ENCODE measurements at places on chromosomes 4 and X. TPM values are rescaled to one million over a fixed set of nuclear protein-coding genes. Genes with fewer than 3 reads are reported as not detected.

DNA sequence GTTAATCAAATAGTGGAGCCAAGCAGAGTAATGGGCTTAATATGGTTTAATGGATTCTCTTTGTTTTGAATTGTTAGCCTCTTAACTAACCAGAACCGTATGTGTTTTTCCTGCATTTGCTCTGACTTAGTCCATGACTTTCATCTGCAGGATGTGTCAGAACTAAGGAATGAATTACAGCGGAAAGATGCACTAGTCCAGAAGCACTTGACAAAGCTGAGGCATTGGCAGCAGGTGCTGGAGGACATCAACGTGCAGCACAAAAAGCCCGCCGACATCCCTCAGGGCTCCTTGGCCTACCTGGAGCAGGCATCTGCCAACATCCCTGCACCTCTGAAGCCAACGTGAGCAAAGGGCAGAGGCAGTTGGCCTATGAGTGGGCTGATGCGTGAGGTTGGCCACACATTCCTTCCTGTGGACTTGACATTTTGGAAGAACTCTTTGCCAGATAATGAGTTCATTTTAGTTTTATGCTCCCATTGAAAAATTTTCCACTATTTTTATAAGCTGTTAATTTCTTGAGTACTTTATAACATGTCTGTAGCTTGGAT, 9.1 kb downstream of the MED28 start:
- no peak for DNase-seq
- H3K27ac ChIP-seq = no peak overlapping the region
- no peaks in the 10 kb centered on the region for H3K4me1 ChIP-seq
- no peak overlapping the region for H3K4me3 ChIP-seq
- H3K36me3 ChIP-seq = peaks cover 78% of the 10 kb centered on the region
- no peaks in the 10 kb centered on the region for H3K27me3 ChIP-seq

CYBB gene
- 13.0 TPM for total RNA-seq

RTL9 gene
- total RNA-seq = 0.40 TPM

MYOZ2 gene
- total RNA-seq = not detected

DNA sequence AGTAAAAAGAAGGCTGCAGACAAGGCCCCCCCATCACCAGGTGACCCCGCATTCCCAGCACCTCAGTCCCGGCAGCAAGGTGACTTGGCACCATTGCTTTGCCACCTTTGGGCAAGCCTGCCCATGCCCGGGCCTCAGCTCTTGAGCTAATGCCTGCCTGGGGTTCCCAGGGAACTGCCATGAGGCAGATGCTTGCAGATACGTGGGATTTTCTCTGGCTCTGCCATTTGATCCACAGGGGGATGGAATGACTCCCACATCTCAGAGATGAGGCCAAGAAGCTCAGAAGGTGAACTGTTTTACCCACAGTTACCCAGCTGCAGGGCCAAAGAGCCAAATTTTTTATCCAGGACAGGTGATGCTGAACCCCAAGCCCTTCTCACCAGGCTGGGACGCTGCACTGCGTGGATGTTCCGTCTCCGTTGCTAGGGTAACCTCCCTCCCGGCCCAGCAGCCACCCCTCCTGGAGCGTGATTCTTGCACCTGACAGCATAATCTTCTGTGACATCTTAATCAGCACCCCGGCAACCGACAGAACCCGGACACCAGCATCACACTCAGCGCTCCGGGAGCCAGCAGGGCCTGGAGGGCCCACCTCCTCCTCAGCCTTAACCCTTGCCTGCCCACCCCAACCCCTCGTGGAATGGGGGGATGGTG, 15.7 kb upstream of the MSX1 start:
- no peaks in the 10 kb centered on the region for H3K36me3 ChIP-seq
- H3K27me3 ChIP-seq = no peaks in the 10 kb centered on the region
- DNase-seq = no peak
- no peak overlapping the region for H3K4me3 ChIP-seq

- no peaks in the 10 kb centered on the region for H3K4me1 ChIP-seq
- H3K36me3 ChIP-seq = no peaks in the 10 kb centered on the region
- no peaks in the 10 kb centered on the region for H3K27me3 ChIP-seq
- H3K4me3 ChIP-seq = no peak overlapping the region
- DNase-seq = no peak
Observed at GRCh38 chr4:61921920-61922319, 721.8 kb downstream of the ADGRL3 start.

- H3K27me3 ChIP-seq = no peaks in the 10 kb centered on the region
- no peak for DNase-seq
- H3K27ac ChIP-seq = no peak overlapping the region
- H3K4me1 ChIP-seq = peaks cover 7% of the 10 kb centered on the region
Observed at GRCh38 chr4:39442998-39443397, 15.7 kb downstream of the RPL9 start.

- H3K4me1 ChIP-seq = no peaks in the 10 kb centered on the region
- no peaks in the 10 kb centered on the region for H3K27me3 ChIP-seq
- H3K36me3 ChIP-seq = no peaks in the 10 kb centered on the region
- H3K4me3 ChIP-seq = no peak overlapping the region
Observed at GRCh38 chr4:183924362-183925044, 19.4 kb downstream of the STOX2 start.

DNA sequence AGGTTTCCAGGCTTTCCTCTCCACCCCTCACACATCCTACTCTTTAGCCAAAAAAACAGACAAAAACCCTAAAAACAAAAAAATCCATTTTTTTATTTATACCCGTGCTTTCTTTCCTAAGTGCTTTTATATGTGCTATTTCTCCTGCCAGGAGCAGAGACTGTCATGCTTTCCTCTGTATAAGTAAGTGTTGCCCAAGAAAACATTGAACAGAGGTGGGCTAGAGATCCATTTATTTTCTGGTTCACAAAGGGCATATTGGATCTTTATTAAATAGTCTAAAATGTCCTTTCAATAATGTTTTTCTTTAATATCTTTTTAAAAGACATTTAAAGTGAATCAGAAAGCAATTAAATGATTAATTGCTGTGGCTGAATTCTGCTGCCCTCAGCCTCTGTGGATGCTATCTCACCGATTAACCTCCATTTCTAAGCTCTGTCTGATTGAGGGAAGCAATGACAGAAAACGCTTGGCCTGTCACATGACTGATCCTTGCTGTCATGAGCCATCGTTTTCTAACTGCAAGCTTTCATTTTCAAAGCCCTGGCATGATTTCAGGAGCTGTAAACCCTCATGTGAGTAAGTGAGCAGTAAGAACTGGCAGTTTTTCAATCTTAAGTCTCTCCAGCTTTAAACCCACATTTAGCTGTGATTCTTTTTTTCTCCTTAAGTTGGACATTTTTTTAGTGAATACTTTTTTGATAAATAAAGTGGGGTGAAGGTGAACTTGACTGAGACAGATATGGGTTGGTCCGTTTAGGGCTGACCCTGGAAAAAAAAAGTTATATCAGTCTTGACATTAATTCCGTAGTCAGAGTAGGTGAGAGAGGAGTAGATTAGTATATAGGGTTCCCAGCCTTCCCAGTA, 180.7 kb upstream of the PGRMC2 start:
- no peaks in the 10 kb centered on the region for H3K27me3 ChIP-seq
- peak; percentile 80 for DNase-seq
- H3K27ac ChIP-seq = peak overlapping the region; percentile 79
- H3K4me3 ChIP-seq = no peak overlapping the region
- peaks cover 13% of the 10 kb centered on the region for H3K4me1 ChIP-seq

DNA sequence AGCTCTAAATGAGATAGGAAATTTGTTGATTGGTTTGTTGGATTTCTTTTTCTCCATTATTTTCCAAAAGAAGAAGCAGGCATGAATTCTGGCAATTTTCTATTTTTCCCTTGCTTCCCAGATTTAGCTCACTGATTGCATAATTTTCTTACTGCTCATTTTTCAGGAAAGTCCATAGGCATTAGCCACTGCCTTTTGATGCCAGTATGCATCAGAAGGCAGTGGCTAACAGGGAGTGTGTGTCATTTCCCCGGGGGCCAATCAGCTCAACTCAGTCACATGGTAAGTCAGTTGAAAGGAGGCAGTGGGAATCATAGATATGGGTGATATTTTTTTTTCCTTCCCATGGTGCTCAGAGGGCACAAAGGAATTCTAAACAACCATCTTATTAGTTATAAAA, 156.7 kb downstream of the TRIML1 start:
- no peaks in the 10 kb centered on the region for H3K27me3 ChIP-seq
- no peaks in the 10 kb centered on the region for H3K36me3 ChIP-seq
- no peak overlapping the region for H3K27ac ChIP-seq

GRCh38 chr4:40916880-40917279, 167.1 kb downstream of the NSUN7 start:
- H3K4me1 ChIP-seq = peaks cover 14% of the 10 kb centered on the region
- no peak overlapping the region for H3K4me3 ChIP-seq
- peak; percentile 54 for DNase-seq
- H3K27ac ChIP-seq = no peak overlapping the region
- H3K36me3 ChIP-seq = no peaks in the 10 kb centered on the region

DNA sequence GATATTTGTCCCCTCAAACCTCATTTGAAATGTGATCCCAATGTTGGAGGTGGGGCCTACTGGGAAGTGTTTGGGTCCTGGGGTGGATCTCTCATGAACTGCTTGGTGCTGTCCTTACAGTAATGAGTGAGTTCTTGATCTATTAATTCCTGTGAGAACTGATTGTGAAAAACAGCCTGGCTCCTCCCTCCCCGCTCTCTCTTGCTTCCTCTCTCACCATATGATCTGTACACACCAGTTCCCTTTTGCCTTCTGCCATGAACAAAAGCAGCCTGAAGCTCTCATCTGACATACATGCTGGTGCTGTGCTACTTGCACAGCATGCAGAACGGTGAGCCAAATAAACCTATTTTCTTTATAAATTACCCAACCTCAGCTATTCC, 11.2 kb upstream of the YIPF7 start:
- H3K27me3 ChIP-seq = no peaks in the 10 kb centered on the region
- no peaks in the 10 kb centered on the region for H3K36me3 ChIP-seq
- no peak overlapping the region for H3K27ac ChIP-seq
- no peak overlapping the region for H3K4me3 ChIP-seq

DNA sequence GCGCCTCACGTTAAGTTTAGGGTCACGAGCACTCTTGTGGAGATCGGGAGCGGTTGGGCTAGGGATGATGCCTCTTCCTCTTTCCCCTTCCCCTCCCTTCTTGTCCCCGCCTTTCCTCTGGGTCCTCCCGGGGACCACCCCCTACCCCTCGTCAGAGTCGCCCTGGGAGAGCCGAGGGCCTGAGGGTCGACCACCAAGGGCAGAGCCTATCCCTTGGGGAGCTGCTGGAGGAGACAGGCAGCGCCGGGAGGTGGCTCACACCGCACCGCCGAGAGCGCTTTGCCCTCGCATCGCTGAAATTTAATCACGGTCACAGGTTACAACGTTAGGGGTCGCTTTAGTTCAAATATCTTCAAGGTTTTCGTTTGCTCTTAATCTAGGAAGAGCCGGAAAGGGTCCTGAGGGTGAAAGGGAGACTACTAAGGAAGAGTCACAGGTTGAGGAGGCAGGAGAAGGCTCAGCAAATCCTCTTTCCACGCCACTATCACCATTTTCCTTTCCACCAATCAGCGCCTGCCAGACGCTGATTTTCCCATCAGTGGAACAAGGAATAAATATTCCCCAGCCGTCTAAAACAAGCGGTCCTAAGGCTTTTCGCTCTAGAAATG, 528 bp upstream of the SNCA start:
- H3K4me3 ChIP-seq = peak overlapping the region; percentile 86
- DNase-seq = peak; percentile 27
- H3K27ac ChIP-seq = no peak overlapping the region
- no peaks in the 10 kb centered on the region for H3K36me3 ChIP-seq
- H3K4me1 ChIP-seq = peaks cover 3% of the 10 kb centered on the region
- H3K27me3 ChIP-seq = no peaks in the 10 kb centered on the region

GPC4 gene
- total RNA-seq = 17.4 TPM

DNA sequence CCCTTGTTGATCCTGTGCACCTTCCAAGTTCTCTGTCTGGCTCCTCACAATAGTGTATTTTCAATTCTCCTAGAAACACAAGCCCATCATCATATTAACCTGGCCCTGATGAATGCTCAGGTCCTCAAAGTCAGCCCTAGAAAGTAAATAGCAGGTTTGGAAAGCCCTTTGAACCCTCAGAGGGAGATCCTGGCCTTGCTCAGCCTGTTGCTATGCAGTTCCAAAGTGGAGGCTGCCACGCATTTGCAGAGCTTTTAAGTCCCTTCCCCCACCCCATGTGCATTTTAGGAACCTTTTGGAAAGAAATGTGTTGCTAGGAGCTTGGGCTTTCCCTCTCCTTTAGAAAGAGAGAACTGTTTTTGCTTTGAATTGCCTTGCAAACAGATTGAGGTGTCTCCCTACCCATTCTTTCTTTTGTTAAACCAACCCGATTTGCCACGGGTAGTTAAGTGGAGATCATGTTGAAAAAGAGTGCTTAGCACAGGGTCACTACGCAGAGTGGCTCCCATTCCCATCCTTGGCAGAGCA, 12.2 kb downstream of the MAMLD1 start:
- no peak overlapping the region for H3K27ac ChIP-seq
- H3K4me1 ChIP-seq = no peaks in the 10 kb centered on the region
- DNase-seq = no peak
- no peaks in the 10 kb centered on the region for H3K27me3 ChIP-seq
- H3K4me3 ChIP-seq = no peak overlapping the region

DNA sequence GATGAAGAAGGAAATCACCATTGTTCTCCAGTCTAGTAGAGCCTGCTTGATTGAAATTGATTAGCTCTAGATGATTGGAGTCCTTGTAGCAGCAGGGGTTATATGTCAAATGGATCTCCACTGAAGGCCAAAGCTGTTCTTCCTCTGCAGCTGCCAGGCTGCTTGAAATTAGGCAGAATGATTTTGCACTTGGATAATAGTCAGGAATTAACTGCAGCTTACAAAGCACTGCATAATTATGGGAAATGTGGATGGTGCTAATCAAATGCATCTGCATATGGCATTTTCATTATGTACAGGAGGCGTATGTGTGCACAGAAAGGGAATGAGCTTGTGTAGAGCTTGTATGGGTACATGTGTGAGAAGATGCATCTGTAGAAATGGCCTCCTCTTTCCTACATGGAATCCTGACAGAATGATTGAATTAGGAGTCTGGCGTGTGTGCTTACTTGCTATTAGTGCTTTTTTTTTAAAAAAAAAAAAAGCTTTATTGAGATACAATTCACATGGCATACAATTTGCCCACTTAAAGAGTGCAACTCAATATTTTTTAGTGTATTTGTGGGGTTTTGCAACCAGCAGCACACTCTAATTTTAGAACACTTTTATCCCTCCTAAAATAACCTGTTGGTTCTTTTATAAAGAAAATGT, 65.9 kb downstream of the TMEM131L start:
- no peaks in the 10 kb centered on the region for H3K27me3 ChIP-seq
- no peak for DNase-seq
- no peak overlapping the region for H3K4me3 ChIP-seq
- no peaks in the 10 kb centered on the region for H3K36me3 ChIP-seq

DNA sequence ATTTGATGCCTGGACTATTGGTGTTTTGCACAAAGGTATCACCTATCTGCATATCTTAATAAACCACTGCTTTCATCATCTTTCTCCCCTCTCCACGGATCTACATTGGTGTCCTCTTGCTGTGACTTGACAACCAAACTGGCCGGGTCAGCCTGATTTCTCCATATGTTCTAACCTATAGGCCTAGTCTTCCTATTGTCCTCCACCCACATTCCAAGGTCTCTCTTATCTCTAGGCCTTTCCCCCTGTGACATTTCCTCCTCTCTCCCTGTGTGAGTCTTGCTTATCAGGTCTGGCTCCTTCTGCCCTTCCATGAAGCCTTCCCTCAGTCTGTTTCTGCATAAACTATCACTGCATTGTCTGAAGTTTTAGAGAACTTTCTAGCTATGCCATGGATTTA, 33.7 kb downstream of the ARHGAP24 start:
- no peak overlapping the region for H3K27ac ChIP-seq
- H3K36me3 ChIP-seq = no peaks in the 10 kb centered on the region
- H3K27me3 ChIP-seq = no peaks in the 10 kb centered on the region
- no peak for DNase-seq

- peak overlapping the region; percentile 84 for H3K27ac ChIP-seq
- peaks cover 61% of the 10 kb centered on the region for H3K4me1 ChIP-seq
- H3K36me3 ChIP-seq = no peaks in the 10 kb centered on the region
- H3K27me3 ChIP-seq = no peaks in the 10 kb centered on the region
- DNase-seq = peak; percentile 98
Observed at GRCh38 chr4:82780752-82781231, 17.8 kb downstream of the SCD5 start.

All from thyroid gland (tissue), 4 donors.